AG08396 (cell line): ENCODE measurements at places on chromosomes 16 and 17.

- no peak for DNase-seq
Measured at GRCh38 chr17:880443-881269, 98.5 kb downstream of the MRM3 start.

- peak; percentile 26 for DNase-seq
Measured at GRCh38 chr17:52106638-52107261, 51.8 kb downstream of the CA10 start.

DNA sequence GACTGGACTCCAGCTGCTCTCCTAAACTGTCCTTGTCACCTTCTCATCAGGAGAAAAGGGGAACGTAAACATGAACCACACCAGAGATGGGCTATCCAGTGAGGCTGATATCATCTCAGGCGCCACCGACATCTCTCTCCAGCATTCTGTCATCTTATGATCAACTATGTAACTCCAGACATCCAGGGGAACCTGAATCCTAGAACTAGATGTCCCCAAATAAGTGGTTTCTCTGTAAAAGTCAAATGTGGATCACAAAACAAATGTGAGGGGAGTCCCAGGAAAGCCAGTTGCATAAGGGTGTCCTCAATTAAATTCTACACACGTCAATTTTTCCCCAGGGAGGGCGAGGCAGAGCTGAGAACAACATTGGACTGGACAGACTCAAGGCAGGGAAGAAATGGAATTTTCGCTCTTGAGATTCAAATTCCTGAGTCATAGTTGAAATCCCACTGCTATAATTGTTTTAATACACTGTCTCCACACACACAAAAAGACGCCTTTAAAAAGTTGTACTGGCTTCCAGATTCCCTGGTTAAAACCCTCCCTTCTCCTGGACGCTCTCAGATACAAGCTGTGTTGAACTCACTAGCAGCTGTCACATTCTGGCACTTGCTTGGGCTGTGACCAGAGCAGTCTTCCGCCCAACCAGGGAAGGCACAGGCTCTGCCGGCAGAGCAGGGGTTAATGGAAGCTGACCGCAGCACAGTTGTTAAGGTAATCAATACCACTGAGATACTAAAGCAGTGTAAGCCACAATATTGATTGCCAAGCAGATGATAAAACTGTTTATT is 62.6 kb downstream of the ZFHX3 start:
- DNase-seq, result peak; percentile 36

DNA sequence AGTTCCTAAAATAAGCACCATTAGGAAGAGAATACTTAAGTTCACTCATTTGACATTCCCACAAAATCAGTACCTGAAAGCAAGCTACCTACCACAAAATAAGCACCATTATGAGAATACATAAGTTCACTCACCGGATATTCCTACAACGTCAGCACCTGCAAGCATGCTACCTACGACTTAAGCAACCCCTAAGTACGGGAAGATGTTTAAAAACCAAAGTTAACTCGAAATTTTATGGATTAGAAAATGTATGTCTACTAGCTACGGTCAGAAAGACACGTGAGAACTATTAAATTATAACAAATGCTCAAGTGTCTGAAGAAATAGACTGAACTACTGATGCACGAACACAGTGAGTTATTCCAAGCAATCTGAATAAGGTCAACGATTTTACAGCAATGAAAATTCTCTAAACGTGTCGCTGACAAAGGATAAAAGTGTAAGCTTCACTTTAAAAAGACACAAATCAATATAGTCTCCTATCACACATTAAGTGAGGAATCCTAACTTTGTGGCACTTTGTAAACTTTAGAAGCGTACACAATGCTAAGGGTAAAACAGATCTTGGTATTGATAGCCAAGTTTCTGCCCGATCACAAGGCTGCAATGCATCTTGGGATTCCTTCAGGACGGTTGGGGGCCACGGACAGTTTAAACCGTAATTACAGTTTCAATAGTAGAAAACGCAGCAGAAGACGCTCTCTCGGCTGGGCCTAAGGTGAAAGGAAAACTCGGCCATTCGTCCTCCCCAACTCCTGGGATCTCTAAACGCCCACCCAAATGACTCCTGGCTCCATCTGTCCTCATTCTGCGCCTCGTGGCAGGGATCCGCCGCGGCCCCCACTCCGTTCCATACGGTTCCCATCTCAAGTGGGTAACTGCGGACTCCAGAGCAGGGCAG is 1.3 kb downstream of the GSPT1 start:
- DNase-seq, result peak; percentile 48

- no peak for DNase-seq
Measured at GRCh38 chr16:65446427-65446826, 324.6 kb upstream of the CDH11 start.

- peak; percentile 35 for DNase-seq
Measured at GRCh38 chr16:9134739-9135138, 43.3 kb downstream of the HAPSTR1 start.

DNA sequence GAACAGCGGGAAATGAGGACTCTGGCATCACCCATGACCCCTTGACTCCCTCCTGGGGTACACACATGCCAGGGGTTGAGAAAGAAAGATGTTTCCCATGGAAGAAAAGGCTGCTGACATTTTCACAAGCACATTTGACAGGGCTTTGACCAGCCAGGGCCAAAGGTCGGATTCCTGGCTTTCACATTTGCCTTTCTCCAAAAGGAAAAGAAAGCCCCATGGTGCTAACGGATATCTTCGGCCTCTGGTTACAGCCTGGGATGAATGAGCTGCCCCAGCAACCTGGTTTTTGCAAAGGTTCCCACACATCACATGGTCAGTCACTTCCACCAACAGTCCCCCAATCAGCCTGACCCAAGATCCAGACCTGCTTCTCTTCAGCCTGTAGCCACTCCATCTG is 478.2 kb upstream of the CDH11 start:
- no peak for DNase-seq

GRCh38 chr17:45098869-45099616 is 33.3 kb downstream of the PLCD3 start:
- peak; percentile 84 for DNase-seq

DNA sequence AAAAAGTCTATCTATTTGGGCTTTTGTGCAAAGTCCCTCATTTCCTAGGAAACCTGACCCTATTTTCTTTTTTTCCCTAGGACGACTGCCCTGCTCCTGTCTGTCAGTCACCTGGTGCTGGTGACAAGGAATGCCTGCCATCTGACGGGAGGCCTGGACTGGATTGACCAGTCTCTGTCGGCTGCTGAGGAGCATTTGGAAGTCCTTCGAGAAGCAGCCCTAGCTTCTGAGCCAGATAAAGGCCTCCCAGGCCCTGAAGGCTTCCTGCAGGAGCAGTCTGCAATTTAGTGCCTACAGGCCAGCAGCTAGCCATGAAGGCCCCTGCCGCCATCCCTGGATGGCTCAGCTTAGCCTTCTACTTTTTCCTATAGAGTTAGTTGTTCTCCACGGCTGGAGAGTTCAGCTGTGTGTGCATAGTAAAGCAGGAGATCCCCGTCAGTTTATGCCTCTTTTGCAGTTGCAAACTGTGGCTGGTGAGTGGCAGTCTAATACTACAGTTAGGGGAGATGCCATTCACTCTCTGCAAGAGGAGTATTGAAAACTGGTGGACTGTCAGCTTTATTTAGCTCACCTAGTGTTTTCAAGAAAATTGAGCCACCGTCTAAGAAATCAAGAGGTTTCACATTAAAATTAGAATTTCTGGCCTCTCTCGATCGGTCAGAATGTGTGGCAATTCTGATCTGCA is 12.9 kb downstream of the TMEM98 start:
- DNase-seq, result no peak

DNA sequence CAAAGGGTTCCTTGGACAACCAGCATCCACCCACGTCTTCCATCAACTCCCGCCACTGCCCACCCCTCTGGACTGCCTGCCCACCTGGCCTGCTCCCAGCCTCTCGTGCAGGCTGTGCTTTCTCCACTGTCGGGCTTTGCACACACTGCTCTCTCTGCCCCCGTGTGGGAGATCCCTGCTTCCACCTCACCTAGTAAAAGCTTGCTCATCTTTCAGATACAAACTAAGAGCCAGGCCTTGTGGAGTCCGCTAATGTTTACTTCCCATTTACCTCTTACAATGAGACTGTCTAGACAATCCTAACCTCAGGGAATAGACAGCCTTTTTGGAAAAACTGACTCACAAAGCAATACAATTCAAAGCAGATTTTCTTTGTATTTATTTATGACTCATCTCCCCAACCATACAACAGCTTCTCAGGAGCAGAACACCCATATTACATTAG is 67.6 kb downstream of the USP31 start:
- no peak for DNase-seq

DNA sequence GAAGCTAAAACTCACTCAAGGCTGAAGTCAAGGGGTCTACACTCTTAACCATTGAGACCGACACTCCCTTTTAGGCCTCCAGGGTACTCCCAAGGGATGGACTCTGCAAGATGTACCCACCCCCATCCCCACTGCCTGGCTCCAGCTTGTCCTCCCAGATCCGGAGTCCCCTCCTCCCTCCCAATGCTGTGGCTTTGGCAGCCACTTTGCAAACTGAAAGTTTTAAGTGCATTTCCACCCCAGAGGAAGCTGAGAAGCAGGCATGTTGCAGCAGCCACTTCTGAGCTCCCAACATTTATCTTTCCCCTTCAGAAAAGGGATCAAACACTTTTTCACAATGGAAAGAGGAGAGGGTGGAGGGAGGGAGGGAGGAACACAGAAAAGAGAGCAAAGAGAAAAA is 115.2 kb downstream of the COPRS start:
- DNase-seq, result no peak
